ENCODE measurements at places on chromosomes 13 and 19.

DNA sequence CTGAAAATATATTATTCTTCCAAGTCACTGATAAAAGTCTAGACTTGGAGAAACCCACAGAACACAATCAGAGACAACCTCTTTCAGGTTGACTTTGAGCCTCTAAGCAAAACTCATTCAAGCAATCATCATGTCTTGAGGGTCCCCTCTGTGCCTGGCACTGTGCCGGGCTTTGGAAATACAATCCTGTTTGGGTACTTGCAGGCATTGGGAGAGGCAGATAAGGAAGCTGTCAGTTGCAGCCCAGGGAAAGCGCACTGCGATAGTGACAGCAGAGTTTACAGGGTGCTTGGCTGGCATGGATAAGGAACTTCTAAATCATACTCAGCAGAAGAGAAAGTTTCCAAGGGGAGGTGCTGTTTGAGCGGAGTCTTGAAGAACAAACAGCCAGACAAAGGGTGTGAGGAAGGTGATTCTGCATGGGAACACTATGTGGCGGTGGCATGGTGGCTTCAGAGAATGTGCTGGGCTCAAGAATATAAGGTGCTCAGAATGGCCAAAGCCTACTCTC is 9.1 kb downstream of the SERP2 start:
- H3K4me1 ChIP-seq = no peaks in the 10 kb centered on the region
- H3K36me3 ChIP-seq = no peaks in the 10 kb centered on the region
- H3K4me3 ChIP-seq = no peak overlapping the region
- no peaks in the 10 kb centered on the region for H3K27me3 ChIP-seq
- no peak overlapping the region for H3K27ac ChIP-seq

GRCh38 chr19:13841962-13842290 is 35.0 kb upstream of the NANOS3 start:
- H3K27me3 ChIP-seq = no peaks in the 10 kb centered on the region
- H3K27ac ChIP-seq = peak overlapping the region; percentile 100
- peaks cover 11% of the 10 kb centered on the region for H3K36me3 ChIP-seq
- no peak for DNase-seq
- peak overlapping the region; percentile 74 for H3K4me3 ChIP-seq

- H3K36me3 ChIP-seq = no peaks in the 10 kb centered on the region
- H3K27me3 ChIP-seq = no peaks in the 10 kb centered on the region
- no peak overlapping the region for H3K4me3 ChIP-seq
- H3K27ac ChIP-seq = no peak overlapping the region
- H3K4me1 ChIP-seq = no peaks in the 10 kb centered on the region
Measured at GRCh38 chr13:76656056-76656455, 230.1 kb downstream of the KCTD12 start.

- no peaks in the 10 kb centered on the region for H3K27me3 ChIP-seq
- DNase-seq = no peak
- no peak overlapping the region for H3K27ac ChIP-seq
- H3K4me3 ChIP-seq = no peak overlapping the region
- no peaks in the 10 kb centered on the region for H3K36me3 ChIP-seq
- no peaks in the 10 kb centered on the region for H3K4me1 ChIP-seq
Measured at GRCh38 chr19:47813995-47814328, 7.8 kb upstream of the CRX start.

DNA sequence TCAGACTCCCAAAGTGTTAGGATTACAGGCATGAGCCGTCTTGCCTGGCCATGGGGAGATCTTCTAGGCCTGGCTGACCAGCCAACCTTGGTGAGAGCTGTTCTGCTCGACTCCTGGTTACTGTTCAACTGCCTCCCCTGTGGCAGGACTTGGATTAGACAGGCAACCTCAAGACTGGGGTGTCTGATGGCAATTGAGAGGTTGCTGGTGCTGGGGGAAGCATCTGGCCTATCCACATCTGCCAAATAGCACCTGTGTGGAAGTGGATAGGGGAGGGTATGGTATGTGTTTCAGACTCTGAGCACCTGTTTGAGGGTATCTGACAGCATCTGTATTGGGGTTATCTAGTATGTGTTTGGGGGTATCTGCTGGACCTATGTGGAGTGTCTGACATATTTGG is 44.7 kb downstream of the ARHGEF18 start:
- H3K4me1 ChIP-seq = peaks cover 5% of the 10 kb centered on the region
- no peak overlapping the region for H3K4me3 ChIP-seq
- H3K27ac ChIP-seq = no peak overlapping the region
- no peak for DNase-seq

- no peak for DNase-seq
- no peaks in the 10 kb centered on the region for H3K36me3 ChIP-seq
- no peak overlapping the region for H3K27ac ChIP-seq
- peaks cover 2% of the 10 kb centered on the region for H3K27me3 ChIP-seq
- H3K4me3 ChIP-seq = no peak overlapping the region
Measured at GRCh38 chr19:18780631-18781030, 10.5 kb downstream of the COMP start.

DNA sequence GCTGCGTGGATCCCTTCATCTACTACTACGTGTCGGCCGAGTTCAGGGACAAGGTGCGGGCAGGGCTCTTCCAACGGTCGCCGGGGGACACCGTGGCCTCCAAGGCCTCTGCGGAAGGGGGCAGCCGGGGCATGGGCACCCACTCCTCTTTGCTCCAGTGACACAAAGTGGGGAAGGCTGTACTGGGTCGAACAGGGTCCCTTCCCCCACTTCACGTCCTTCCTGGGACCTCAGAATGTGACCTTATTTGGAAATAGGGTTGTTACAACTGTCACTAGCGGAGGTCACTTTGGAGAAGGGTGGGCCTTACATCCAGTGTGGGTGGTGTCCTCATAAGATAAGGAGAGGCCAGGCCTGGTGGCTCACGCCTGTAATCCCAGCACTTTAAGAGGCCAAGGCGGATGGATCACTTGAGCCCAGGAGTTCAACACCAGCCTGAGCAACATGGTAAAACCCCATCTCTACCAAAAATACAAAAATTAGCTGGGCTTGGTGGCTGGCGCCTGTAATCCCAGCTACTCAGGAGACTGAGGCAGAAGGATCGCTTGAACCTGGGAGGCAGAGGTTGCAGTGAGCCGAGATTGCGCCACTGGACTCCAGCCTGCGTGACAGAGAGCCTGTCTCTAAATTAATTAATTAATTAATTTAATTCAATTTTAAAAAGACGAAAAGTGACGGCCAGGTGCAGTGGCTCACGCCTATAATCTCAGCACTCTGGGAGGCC is 1.8 kb downstream of the F2RL3 start:
- DNase-seq = no peak
- peaks cover 36% of the 10 kb centered on the region for H3K4me1 ChIP-seq
- no peaks in the 10 kb centered on the region for H3K36me3 ChIP-seq
- no peaks in the 10 kb centered on the region for H3K27me3 ChIP-seq
- H3K4me3 ChIP-seq = no peak overlapping the region
